ENCODE measurements at places on chromosomes 7 and 10.

GRCh38 chr10:94450782-94451181, 48.4 kb downstream of the TBC1D12 start:
- DNase-seq: no peak

GRCh38 chr7:11524476-11525397, 307.3 kb downstream of the THSD7A start:
- DNase-seq: no peak

DNA sequence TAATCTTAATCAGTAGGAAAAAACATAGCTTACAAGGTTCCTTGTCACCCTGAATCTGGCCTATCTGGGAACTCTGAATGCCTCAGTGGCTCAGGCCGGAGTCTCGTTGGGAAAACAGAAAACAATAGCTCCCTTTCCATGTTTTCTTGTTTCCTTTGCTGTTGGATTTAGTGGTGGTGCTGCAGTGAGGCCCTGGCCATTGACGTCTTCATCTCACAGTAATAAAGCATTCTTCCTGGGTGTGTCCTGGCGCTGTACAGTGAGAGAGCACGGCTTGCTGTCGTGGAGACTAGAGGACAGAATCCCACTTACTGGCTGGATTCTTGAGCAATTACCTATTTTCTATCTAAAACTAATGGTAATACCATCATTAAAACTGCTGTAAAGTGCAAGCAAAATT, 1.3 kb upstream of the SPOCK2 start:
- no peak for DNase-seq

- DNase-seq: no peak
Observed at GRCh38 chr7:28135760-28136159, 44.8 kb downstream of the JAZF1 start.

DNA sequence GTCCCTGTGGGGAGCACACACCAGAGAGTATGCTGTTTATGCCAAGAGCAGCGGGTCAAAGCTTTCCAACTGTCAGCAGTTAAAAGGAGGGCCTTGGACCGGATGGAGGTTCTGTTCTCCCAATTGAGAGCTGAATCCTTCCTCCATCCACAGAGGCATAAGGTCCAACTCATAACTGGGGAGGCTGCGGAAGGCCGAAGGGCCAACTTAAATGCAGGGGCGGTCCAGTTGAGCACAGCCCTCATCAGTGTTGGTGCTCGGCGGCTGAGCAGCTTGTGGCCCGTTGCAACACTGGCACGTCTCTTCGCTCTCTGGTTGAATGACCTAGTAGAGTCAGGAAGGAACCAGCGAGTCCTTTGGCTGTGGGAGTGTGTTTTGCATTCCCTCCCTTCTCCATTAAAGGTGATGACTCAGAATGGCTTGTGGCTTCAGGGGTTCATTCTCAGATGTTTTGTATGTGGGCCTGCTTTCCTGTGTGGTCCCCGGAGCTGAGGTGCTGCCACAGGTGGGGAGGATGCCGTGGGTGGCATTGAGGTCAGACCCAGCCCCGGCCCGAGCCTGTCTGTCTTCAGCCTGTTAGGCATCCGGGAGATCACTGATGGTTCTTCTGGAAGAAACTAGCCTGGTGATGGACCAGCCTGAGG, 44.8 kb upstream of the DMBT1 start:
- DNase-seq: no peak

DNA sequence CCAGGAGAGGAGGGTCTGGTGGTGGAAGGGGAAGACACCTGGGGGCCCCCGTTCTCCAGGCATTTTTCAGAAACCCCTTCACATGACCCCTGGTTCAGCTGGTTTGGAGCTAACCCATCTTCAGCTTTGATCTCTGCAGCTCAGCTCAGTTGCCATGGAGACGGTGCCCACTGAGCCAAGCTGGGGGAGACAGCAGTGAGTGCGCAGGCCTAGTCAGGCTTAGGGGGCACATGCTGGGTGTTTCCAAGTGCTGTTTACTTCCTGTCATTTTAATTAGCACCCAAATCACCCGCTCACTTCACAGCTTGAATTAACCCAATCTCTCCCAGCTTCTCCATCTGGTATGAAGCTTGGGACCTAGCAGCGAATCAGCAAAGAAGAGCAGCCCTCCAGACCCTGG, 9.0 kb downstream of the SPOCK2 start:
- DNase-seq: no peak

DNA sequence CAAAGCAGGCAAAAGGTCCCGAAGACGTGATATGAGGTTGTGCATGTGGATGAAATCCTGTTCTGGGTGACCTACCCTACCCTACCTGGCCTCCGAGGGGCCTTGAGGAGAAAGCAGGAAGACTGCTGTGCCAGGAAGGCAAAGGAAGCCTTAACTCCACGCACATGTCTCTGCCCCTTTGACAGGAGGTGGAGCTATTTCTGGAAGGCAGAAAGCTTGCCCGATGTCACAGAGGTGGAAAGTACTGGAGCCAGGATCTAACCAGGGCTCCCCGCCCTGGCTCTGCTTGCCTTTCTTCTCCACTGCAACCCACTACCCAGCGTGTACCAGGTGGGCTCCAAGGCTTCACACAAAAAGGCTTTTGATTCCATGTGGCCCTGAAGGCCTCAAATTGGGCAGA, 66.4 kb upstream of the DDC start:
- DNase-seq: no peak

GRCh38 chr10:93225938-93226337, 152.2 kb downstream of the CYP26A1 start:
- DNase-seq: no peak

DNA sequence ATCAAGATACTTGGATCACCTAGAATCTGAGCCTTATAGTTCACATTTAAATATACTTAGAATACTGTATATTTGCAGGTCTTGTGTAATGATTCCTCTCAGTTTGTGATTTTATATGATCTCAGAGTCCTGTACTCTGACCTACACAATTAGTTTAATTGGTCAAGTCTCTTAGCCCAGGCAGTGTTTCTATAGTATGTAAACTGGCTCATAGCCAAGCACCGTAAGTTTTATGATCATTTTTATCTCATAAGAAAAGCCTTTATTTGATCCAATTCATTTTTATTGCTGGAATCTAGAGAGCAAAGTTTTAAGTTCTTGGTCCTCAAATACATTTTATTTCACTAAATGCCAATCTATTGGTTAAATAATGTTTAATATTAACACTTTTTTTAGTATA, 242.2 kb downstream of the MALRD1 start:
- DNase-seq: no peak

GRCh38 chr7:137835486-137836112, 11.2 kb downstream of the DGKI start:
- no peak for DNase-seq

DNA sequence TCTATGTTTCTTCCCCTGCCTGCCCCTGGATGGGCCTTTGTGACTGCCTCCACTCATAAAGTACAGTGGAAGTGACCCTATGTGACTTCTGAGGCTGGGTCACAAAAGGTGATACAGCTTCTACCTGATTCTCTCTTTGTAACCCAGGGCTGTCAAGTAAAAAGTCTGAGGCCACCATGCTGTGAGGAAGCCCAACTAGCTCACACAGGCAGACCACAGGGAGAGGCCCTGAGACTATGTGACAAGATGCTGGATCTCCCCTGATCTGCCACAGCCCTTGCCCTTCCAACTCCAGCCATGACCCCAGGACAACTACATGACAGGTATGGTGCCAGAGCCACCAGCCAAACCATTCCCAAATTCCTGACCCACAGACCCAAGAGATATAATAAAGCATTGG, 45.8 kb downstream of the DRGX start:
- no peak for DNase-seq

GRCh38 chr7:157519246-157519645, 182.4 kb downstream of the DNAJB6 start:
- no peak for DNase-seq

DNA sequence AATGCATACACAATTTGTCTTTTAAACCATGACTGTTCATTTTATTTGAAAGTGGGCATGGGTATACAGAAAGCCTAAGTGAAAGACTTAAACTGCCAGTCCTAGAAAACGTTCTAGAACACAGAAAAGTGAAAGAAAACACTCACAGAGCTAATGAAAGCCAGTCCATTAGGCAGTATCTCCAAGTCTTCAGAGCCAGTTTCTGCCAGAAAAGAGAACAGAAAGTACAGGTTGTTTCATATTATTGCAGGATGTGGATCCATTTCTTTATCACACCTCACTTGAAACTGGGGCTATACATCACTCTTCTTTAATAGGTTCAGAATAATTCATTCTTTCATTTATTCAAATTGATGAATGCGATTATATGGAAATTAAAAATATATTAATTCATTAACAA, 7.7 kb downstream of the PON1 start:
- DNase-seq: no peak

GRCh38 chr7:157907091-157907490, 570.3 kb downstream of the DNAJB6 start:
- no peak for DNase-seq

DNA sequence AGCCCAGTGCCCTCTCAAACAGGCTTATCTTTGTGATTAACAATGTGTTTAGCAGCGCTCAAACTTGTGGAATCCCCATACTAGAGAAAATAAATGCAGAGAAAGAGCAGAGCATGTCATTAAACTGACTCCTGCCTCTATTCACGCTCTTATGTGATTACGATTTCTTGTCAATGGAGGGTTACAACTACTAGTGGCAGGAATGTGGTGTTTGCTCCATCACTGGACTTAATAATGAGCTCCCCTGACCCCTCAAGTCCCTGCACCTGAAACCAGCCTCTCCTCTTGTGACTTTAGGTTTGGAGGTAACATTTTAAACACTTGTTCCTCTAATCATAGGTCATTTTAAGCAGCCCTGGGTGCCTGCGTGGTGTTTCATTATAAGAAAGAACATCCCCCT, 121.9 kb downstream of the PLPP4 start:
- no peak for DNase-seq

- DNase-seq: no peak
Observed at GRCh38 chr10:46064269-46064817, 18.3 kb upstream of the MSMB start.

GRCh38 chr10:108260383-108260906, 1095.9 kb upstream of the SORCS1 start:
- no peak for DNase-seq

- no peak for DNase-seq
Observed at GRCh38 chr7:76282344-76283253, 19.9 kb upstream of the HSPB1 start.

GRCh38 chr10:73759512-73760115, 15.4 kb downstream of the SEC24C start:
- DNase-seq: no peak

DNA sequence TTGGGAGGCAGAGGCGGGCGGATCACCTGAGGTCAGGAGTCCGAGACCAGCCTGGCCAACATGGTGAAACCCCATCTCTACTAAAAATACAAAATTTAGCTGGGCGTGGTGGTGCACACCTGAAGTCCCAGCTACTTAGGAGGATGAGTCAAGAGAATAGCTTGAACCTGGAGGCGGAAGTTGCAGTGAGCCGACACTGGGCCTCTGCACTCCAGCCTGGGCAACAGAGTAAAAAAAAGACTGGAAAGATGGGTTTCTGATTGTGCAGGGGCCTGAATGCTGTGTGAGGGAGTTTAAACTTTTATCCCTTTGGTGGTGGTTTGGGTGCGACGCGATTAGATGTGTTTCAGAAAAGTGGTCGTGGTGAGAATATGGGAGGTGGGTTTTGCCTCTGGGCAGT, 1.8 kb downstream of the CHST12 start:
- no peak for DNase-seq

DNA sequence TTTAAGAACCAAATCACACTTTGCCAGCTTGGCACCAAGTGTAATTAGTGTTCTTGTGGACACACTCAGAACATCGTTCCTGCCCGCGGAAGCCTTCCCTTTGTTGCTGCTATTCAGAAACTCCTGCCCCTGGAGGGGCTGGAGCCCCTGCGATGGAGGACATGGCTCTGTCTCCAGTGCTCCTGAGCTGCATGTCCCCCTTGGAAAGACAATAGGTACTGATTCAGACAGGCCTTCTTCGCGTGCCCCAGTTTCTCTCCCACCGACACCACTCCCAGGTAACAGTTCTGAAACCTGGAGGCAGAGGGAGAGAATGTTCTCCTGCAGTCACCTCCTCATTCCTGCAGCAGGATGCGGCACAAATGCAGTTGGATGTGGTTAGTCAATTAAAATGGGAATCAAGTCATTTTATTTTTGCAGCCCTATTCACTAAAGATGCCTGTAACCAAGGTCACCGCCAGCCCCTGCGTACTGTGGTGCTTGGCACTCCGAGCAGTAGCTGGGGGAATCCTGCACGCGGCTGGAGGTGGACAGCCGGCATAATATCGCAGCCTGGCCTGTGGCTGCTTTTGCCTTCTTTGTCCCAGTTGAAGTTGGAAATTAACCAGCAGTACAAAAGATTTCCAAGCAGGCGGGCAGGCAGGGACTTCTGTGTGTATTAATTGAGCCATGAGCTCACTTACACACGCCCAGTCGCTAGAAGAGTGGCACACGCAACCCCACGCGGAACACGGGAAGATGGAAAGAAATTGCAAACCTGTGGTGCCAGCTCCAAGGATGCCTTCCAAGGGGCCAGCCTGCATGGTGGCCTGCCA, 205.7 kb downstream of the EBF3 start:
- DNase-seq: no peak

DNA sequence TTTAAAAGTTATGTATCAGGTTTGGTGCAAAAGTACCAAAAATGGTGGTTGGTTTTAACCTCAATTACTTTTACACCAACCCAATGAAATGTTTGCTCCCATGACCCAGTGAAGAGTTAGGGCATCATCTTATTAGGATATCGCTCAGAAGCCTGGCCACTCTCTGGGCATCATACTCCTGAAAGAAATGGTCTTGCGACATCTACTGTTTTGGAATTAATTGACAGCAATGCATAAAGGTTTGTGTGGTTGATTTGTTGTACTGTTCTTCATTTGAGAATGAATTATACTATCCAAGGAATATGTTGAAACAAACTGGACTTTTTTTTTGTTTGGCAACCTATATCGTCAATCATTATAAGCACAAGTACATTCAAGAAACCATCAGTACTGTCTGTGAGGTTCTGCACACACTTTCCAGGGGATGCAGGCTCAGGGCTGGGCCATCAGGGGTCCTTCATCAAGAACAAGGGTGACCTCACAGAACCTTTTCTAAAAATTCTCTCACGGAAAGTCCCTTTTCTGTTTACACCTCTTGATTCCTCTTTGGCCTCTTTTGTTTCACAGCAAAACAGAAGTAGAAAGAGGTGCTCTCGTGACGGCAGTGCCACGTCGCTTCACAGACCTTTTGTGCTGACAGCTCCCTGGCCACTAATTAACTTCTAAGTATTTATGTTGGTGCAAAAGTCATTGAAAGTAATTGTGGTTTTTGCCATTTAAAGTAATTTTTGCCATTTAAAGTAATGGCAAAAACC, 117.2 kb upstream of the KLF6 start:
- DNase-seq: no peak

- DNase-seq: no peak
Observed at GRCh38 chr7:112293416-112293815, 86.9 kb downstream of the ZNF277 start.

DNA sequence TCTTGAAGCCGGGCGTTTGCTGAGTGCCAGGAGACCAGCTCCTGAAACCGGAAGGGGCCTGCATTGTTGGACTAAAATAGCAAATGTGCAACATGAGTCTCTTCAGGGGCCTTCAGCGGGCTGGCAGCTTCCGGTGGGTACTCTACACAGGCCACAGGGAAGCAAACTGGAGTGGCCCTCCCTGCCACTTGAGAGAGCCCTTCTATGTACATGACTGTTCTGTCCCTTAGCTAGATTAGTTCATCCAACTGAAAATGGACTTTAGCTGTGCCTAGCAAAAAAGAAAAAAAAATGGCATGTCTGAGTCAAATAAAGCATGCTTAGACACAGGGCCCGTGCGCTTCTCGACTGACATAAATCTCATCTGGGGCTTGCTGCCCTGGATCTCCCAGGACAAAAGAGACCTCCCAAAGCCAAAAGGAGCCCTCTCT, 115.3 kb upstream of the TCF7L2 start:
- DNase-seq: no peak
